Central memory CD8-positive, alpha-beta T cell (primary cell): ENCODE measurements at places on chromosomes 6 and 20.

DNA sequence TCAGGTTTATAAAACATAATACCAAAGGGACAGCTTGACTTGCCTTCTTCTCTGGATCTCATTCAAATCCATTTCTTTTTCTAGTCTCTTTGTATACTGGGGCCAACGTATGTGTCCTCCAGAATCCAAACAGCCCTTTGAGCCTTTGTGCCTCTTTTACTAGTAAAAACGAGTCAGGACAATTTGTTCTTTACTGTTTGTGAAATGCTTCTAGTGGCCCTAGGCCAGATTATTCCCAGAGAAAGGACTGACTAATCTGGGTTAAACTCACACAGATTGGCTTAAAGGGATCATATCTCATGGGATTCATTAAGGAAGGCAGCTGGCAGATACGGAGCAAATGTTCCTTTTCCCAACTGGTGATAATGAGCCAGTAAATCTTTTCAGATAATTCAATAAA lies 32.1 kb upstream of the MANEA start:
- DNase-seq, result no peak
- H3K4me3 ChIP-seq, result no peak overlapping the region
- H3K36me3 ChIP-seq, result no peaks in the 10 kb centered on the region
- H3K27me3 ChIP-seq, result peaks cover 29% of the 10 kb centered on the region
- H3K27ac ChIP-seq, result no peak overlapping the region

DNA sequence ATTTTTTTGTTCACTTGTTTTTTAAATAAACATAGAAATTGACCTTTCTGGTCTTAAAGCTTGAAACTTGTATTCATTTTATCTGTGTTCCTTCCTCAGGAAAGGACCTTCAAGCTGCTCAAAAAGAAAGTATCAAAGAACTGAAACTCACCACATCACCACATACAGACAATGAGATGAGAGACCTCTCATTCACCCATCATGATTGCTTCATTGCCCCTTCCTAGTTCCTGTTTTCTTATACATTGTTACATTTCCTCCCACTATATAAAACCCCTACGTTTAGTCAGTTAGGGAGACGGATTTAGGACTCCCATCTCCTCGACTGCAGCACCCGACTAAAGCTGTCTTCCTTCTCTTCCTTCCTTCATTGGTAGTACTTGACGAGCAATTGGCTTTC lies 180.5 kb upstream of the OPRM1 start:
- H3K36me3 ChIP-seq, result no peaks in the 10 kb centered on the region
- no peaks in the 10 kb centered on the region for H3K4me1 ChIP-seq
- H3K27ac ChIP-seq, result no peak overlapping the region
- DNase-seq, result no peak
- H3K27me3 ChIP-seq, result no peaks in the 10 kb centered on the region

DNA sequence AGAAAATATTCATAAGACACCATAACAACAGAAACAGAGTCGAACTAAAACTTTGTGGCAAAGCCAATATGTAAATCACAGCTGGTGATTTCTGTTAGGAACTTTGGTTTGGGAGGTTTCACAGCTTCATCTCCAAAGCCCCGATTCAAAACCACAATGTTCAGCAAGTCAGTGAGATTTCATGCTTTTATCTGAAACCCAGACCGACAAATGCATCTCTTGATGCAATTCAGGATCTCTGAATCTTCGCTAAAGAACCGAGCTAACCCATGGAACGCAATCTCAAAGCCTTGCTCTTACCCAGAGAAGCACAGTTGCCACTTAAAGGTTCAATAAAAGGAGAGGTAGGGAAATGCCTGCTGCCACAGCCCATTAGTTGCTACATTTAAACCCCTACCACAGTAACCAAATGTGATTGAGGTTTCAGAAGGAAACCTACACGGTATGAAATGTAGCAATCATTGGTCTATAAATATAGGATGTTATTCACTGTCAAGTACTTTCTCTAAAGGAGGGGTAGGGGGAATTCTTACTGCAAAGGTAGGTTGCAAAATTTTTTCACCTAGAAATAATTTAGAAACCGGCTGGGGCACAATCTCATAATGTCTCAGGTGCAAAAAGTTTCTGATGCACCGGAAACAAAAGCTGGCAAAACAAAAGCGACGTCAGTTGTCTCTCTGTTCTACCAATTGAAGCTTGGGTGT lies 381.0 kb upstream of the ARID1B start:
- H3K4me3 ChIP-seq, result peak overlapping the region; percentile 62
- DNase-seq, result no peak
- peaks cover 37% of the 10 kb centered on the region for H3K27me3 ChIP-seq
- H3K27ac ChIP-seq, result peak overlapping the region; percentile 66

DNA sequence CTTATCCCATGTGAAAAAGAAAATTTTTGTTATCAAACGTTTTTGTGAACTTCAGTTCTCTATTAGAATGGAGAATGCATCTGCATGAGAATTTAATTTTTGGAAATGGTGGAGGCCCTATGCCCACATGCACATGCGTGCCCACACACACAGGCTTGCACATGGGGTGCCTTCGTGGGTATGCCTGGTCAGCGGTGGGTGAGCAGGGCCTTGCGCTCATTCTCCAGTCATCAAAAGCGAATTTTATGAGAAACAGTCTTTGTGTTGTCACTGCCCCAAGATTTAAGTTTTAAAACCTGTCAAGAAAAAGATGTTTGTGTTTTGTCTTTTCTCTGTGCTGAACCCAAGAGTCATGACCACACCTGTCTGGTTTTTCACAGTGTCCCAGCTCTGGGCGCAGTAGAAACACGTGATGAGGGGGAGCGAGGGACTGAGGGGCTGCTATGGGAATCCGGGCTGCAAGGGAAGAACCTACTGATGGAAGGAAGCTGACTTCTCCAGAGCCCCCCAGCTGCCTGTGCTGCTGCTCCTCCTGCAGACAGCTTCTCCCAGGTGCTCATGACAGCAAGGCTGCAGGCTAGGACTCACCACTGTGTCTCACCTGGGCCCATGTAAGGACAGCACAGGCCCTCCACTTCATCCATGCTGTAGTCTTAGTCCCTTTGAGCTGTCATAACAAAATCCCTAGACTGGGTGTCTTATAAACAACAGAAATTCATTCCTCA lies 153.6 kb downstream of the SYCP2 start:
- no peak for DNase-seq
- peaks cover 12% of the 10 kb centered on the region for H3K27me3 ChIP-seq
- H3K27ac ChIP-seq, result no peak overlapping the region
- H3K4me3 ChIP-seq, result no peak overlapping the region
- H3K36me3 ChIP-seq, result no peaks in the 10 kb centered on the region
- no peaks in the 10 kb centered on the region for H3K4me1 ChIP-seq

- no peak for DNase-seq
- H3K4me1 ChIP-seq, result peaks cover 18% of the 10 kb centered on the region
- H3K36me3 ChIP-seq, result peaks cover 51% of the 10 kb centered on the region
- H3K4me3 ChIP-seq, result peak overlapping the region; percentile 83
Measured at GRCh38 chr20:34709831-34710567, 5.9 kb downstream of the TP53INP2 start.

- H3K4me1 ChIP-seq, result peaks cover 32% of the 10 kb centered on the region
- DNase-seq, result no peak
- H3K36me3 ChIP-seq, result peaks cover 12% of the 10 kb centered on the region
- peaks cover 21% of the 10 kb centered on the region for H3K27me3 ChIP-seq
- no peak overlapping the region for H3K4me3 ChIP-seq
- H3K27ac ChIP-seq, result no peak overlapping the region
Measured at GRCh38 chr20:31608251-31608945, 3.3 kb downstream of the ID1 start.

GRCh38 chr20:51541189-51542032 lies 1.1 kb downstream of the NFATC2 start:
- peak overlapping the region; percentile 100 for H3K27ac ChIP-seq
- peak; percentile 71 for DNase-seq
- H3K4me1 ChIP-seq, result peaks cover 63% of the 10 kb centered on the region
- H3K4me3 ChIP-seq, result peak overlapping the region; percentile 98
- H3K27me3 ChIP-seq, result no peaks in the 10 kb centered on the region
- peaks cover 34% of the 10 kb centered on the region for H3K36me3 ChIP-seq

DNA sequence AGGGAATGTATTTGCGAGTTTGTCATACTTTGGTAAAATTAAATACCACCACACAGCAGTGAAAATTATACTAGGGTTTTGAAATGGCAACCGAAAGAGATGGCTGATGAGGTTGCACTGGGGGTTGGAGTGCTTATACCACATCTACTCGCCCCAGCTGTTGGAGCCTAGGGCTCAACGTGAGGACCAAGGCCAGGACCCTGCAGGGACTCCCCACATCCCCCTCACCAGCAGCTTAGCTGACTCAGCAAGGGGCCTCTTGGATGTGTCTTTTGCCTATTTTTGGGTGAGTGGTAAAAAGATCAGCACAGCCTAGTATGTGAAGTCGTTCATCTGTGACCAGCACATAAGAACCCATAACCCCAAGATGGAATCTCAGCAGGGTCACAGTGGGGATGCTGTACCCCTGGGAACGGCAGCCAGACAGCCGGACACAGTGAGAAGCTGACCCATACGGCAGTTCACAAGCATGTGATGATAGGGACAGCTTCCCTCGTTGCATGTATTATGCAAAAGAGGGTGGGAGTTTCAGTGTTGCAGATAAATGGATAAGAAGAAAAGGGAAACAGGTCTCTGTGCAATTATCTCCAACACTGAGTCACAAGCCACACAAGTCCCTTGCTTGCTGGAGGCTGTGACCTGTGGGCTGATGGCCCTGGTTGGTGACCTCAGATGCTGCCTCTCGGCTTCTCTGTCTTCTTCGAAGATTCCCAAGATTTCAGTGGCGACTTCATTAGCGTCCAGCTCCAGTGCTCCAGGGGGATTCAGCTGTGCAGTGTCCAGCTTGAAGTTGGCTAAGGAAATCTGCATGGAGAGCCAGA lies 20.9 kb upstream of the SPO11 start:
- no peak overlapping the region for H3K4me3 ChIP-seq
- DNase-seq, result no peak

GRCh38 chr6:33802186-33802958 lies 1.4 kb downstream of the MLN start:
- H3K27me3 ChIP-seq, result peaks cover 73% of the 10 kb centered on the region
- DNase-seq, result no peak
- H3K27ac ChIP-seq, result no peak overlapping the region
- peaks cover 2% of the 10 kb centered on the region for H3K36me3 ChIP-seq
- no peak overlapping the region for H3K4me3 ChIP-seq
